SK-MEL-5 (cell line): ENCODE measurements at places on chromosomes 12 and 14.

DNA sequence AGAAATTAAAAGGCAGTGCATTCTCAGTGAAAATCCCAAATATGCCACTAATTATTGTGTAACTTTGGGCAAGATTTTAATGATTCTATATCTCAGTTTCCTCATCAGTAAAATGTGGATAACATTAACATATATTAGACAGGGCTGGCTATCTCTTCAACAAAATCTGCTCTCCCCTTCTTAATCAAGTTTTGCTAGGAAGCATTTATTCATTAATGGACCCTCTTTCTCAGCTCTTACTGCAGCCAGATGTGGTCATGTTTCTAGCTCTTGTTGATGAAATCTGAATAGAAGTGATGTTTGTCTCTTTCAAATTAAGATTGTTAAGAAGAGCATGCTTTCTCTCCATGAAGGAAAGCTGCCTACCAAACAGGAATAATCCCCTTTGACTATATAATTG lies 84.4 kb upstream of the PPFIA2 start:
- no peak for DNase-seq

GRCh38 chr12:89770391-89770790 lies 61.8 kb upstream of the ATP2B1 start:
- DNase-seq: no peak

GRCh38 chr14:78170203-78170602 lies at the start of gene NRXN3:
TSS of gene NRXN3 (plus strand) at chr14:78170373. CDS start at chr14:78243094, 72,721 bp downstream.
- DNase-seq: peak; percentile 30

DNA sequence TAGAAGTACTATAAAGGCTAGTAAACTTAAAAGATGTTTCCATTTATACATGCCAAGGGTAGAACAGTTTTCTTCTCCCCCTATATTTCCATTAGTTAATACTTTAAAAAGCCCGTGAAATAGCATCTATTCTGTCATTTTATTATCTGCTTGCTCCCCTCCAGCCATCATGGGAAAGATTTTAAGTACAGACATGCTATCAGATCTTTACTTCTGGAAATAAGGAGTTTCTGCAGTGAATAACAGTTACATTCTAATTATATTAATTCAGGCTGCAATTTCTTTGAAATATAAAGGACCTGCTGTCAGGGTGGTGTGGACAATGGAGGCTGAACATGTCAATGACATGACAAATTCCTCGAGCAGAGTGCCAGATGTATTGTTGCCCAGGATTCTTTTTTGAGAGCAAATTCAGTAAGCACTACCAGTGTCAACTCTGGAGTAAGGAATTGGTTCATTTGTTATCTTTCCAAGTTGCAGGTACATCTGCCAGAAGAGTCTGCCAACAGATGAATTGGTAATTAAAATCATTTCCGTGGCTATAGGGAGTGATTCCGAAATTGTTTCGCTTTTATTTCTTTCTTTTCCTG lies 151.3 kb downstream of the BTG1 start:
- DNase-seq: no peak

- DNase-seq: no peak
Observed at GRCh38 chr14:41297576-41298327, 308.9 kb upstream of the LRFN5 start.

DNA sequence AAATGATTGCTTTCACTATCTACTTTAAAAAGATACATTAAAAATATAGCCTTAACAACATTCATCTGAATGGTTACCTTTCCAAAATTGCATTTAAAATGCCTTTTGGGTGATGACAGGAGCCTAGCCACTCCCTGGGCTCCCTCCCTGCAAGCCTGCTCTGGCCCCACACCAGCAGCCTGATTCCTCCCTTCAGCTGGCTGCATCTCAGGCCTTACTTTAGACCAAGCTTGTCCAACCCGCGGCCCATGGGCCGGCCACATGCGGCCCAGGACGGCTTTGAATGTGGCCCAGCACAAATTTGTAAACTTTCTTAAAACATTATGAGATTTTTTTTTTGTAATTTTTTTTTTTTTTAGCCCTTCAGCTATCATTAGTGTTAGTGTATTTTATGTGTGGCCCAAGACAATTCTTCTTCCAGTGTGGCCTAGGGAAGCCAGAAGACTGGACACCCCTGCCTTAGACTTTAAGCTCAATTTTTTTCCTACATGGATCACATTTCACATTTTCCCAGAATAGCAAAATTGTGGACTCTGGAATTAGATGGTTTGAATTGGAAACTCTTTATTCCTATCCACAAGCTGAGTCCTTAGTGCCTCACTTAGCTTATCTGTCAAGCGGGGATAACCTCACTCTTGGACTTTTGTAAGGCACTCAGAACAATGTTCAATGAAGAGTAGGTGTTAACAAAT lies 124.4 kb downstream of the MYRFL start:
- DNase-seq: no peak

DNA sequence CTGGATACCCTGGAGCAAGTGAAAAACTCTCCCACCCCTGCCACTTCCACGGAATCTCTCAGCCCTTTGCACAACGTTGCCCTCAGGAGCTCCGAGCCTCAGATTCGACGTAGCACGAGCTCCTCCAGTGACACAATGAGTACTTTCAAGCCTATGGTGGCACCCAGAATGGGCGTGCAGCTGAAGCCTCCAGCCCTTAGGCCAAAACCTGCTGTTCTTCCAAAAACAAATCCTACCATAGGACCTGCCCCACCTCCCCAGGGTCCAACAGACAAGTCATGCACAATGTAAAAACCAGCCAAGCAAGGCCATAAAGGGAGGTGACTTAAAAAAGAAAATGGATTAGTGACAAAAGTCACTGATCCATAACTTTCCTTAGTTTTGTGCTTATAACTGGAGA lies 79.7 kb downstream of the KICS2 start:
- DNase-seq: peak; percentile 78
